Astrocyte (in vitro differentiated cells and primary cell): ENCODE measurements at places on chromosomes 12 and 14.

DNA sequence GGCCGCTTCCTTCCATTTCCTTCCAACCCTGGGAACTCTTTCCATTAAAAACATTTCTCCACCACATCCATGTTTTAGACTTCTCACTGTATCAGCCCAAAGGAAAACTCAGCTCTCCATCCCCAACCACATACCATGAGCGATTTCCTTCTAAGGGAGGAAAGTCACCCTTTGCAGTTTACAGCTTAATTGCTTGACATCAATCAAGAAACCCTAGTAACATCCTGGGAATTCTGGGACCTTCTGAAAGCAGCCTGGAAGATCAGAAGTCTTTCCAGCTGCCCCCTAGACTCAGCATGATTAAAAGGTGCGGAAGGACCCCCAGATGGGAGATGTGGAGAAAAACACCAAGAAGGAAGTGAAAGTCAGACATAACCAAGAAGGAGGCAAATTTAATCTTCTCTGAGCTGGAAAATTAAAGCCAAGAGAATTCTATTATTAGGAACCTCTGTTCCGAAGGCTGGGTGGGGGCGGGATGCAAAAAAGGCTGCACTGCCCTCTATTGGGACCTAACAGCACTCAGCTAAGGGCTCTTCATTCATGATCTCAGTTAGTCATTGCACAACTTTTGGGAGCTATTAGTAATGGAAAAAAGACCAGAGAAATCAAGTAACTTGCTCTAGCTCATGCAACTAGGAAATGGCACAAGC is 73.3 kb upstream of the PLXNC1 start:
- DNase-seq, result peak; percentile 85

DNA sequence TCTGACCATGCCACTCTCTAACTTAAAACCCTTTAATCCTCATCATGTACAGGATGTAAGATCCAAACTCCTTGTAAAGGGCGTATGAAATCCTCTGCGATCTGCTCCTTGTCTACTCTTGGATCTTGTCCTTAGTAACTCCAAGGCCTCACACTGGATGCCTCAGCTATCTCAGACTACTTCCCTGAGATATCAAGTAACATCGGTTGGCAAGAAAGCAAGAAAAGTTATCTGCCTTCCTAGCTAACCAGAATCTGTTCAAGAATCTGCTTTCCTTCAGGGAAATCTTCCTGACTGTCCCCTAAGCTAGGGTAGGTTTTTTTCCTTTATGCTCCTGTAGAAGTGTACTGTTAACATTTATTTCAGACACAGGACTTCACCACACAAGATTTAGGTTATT is 82.6 kb downstream of the TAOK3 start:
- peak; percentile 44 for DNase-seq

DNA sequence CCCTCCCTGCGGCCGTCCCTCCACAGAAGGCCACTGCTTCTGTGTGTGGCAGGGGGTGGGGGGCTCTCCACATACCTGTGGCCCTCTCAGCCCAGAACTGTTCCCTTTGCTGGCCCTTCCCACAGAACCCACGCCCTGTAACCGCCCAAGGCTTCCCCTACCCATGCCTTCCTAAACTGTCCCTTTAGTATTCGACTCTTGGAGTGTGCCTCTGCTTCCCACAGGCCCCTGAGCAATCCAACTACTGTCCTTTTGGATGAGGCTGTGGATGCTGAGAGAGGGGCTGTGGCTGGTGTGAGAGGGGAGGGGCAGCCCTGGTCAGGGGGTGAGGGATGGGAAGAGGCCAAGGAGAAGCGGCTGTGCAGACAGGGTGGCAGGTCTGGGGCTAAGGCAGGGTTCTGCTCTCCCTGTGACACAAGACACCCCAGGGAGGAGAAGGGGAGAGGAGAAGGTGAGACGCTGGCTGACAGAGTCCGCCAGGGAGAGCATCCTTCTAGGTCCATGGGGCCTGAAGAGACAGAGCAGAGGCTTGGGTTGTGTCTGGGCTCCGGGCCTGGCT is 46.0 kb downstream of the DLK1 start:
- no peak for DNase-seq

- DNase-seq, result no peak
Observed at GRCh38 chr12:115521771-115522409, 755.6 kb downstream of the MED13L start.

GRCh38 chr12:120474616-120474960 is 5.0 kb upstream of the SRSF9 start:
- DNase-seq, result peak; percentile 65

DNA sequence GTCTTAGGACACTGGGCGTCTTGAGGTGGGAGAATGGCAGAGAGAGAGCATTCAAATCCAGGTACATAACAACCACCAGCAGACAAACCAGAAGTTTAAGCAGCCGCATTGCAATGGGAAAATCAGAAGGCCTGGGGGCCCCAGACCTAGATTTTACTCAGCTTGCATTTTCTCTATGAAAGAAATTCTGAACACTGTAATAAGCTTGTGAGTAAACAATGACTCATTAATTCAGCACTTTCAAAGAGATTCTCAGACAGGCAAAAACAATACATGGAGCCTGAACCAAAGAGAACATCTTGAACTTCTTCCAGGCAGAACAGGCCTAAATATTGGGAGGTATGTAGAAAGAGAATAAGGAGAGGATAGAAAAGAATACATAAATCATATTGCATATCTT is 69.8 kb upstream of the IFNG-AS1 start:
- peak; percentile 36 for DNase-seq
